Aorta (tissue), 5 donors: ENCODE measurements at places on chromosomes 7 and 10. TPM values are rescaled to one million over a fixed set of nuclear protein-coding genes. Genes with fewer than 3 reads are reported as not detected.

METTL27 gene
- total RNA-seq: 7.4 TPM

ATOH7 gene
- not detected for total RNA-seq

AMZ1 gene
- 1.1 TPM for total RNA-seq

MPP7 gene
- 95.3 TPM for total RNA-seq

DNA sequence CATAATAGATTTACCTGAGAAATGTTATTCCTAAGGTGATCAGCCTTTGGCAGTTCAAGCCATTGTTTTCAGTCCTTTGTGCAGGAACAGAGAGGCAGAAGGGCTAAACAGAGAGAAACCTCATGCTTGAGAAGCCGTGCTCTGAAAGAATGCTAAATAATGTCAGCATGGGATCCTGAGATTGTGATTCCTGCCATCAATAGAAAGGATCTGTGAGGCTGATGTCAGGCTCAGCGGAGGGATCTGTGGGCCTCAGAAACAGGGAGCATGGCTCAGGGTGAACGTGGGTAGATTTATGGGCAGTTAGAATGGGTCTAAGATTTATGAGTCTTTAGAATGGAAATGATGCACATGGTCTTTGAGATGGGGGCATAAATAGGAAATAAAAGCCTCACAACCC is 439.2 kb upstream of the IGFBP3 start:
- no peak for DNase-seq
- H3K27ac ChIP-seq: no peak overlapping the region
- H3K27me3 ChIP-seq: no peaks in the 10 kb centered on the region

GRCh38 chr7:18786796-18787195 is 291.2 kb downstream of the HDAC9 start:
- no peak for DNase-seq
- H3K4me1 ChIP-seq: no peaks in the 10 kb centered on the region
- H3K27me3 ChIP-seq: no peaks in the 10 kb centered on the region
- H3K4me3 ChIP-seq: no peak overlapping the region
- H3K36me3 ChIP-seq: no peaks in the 10 kb centered on the region

DNA sequence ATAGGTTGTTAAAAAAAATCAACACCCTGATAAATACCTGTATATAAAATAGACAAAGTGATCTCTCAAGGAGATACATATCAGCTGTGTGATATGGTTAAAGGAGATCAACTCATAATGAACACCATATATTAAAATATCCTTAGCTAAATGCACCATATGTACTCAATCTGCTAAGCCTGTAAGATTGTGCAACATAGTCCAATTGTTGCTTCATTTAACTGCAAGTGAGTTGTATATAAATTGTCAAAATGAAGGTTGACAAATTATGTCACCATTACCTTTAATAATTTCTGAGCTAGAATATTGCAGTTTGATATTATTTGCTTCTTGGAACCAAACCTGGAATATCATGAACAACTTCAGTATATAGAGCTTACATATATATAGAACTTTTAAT is 283.7 kb downstream of the MALRD1 start:
- H3K4me1 ChIP-seq: no peaks in the 10 kb centered on the region
- no peak for DNase-seq
- no peaks in the 10 kb centered on the region for H3K36me3 ChIP-seq
- no peak overlapping the region for H3K4me3 ChIP-seq

GRCh38 chr7:32357535-32358277 is 132.5 kb downstream of the LSM5 start:
- H3K36me3 ChIP-seq: no peaks in the 10 kb centered on the region
- no peaks in the 10 kb centered on the region for H3K4me1 ChIP-seq
- H3K27me3 ChIP-seq: no peaks in the 10 kb centered on the region
- H3K4me3 ChIP-seq: no peak overlapping the region
- no peak overlapping the region for H3K27ac ChIP-seq

DNA sequence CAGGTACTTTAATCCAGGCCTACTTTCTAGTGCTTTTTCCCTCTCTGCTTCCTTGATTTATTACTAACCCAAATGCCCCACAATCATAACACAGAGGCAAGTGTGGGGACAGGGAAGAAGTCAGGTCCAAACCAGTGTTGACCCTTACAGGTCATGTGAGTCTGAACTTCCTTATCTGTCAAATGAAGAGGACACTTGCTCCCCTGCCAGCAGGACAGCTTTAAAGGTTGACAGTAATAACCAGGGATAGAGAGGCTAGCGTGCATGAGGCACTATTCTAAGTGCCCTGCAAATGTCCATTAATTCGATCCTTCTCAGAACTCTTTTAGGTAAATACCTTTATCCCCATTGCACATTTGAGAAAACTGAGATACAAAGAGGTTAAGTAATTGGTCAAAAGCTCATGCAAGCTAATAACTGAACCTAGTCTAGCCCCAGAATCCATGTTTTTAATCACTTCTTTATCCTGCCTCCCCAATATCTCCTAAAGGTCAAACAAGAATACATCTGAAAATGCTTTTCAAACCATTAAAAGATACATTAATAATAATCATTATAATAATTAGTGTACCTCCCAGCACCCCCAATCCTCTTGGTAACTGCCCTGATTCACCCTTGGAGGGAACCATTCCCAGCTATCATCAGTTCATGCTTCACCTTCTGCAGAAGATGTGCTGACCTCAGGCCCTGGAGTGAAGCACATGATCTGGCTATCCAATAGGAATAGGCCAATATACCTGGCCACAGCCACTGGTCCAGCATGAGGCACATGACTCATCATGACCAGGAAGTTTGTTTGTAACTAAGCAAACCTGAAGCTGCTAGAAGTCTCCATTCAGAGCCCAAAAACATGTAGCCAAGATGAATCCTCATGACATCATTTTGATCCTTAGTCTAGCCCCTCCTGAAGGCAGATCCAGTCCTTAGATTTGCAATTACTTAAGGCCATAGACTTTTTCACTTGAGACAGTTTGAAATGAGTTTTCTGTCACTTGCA is 40.7 kb downstream of the SGMS1 start:
- H3K27me3 ChIP-seq: no peaks in the 10 kb centered on the region
- no peaks in the 10 kb centered on the region for H3K36me3 ChIP-seq
- H3K4me1 ChIP-seq: peaks cover 4% of the 10 kb centered on the region
- no peak for DNase-seq

GRCh38 chr7:19982841-19983835 is 209.7 kb upstream of the TMEM196 start:
- H3K4me1 ChIP-seq: no peaks in the 10 kb centered on the region
- no peaks in the 10 kb centered on the region for H3K27me3 ChIP-seq
- H3K36me3 ChIP-seq: no peaks in the 10 kb centered on the region
- H3K4me3 ChIP-seq: no peak overlapping the region
- no peak overlapping the region for H3K27ac ChIP-seq
